Fibroblast of the aortic adventitia (primary cell): ENCODE measurements at places on chromosomes 16 and 17. TPM values are rescaled to one million over a fixed set of nuclear protein-coding genes. Genes with fewer than 3 reads are reported as not detected.

SLC52A1 gene
- total RNA-seq, result 0.09 and 0.25 TPM in 2 replicates

RAB11FIP4 gene
- 0.09 and 0.74 TPM in 2 replicates for total RNA-seq

HS3ST3B1 gene
- total RNA-seq, result 2.3 and 9.1 TPM in 2 replicates

FBXL16 gene
- under 0.01 TPM in 1 of 2 replicates, not detected in the other for total RNA-seq

PRSS36 gene
- total RNA-seq, result 1.1 and 3.8 TPM in 2 replicates

CRYM gene
- 2.0 and 2.8 TPM in 2 replicates for total RNA-seq

HSD3B7 gene
- total RNA-seq, result 15.5 and 60.9 TPM in 2 replicates

TNS4 gene
- not detected in 2 replicates for total RNA-seq

ALOX15B gene
- total RNA-seq, result 0.57 TPM in 1 of 2 replicates, not detected in the other

MYH13 gene
- not detected in 2 replicates for total RNA-seq

ESRP2 gene
- 0.18 TPM in 1 of 2 replicates, not detected in the other for total RNA-seq

HID1 gene
- 0.33 and 0.90 TPM in 2 replicates for total RNA-seq

ACSM2A gene
- total RNA-seq, result not detected in 2 replicates

TMED6 gene
- total RNA-seq, result 0.36 TPM in 1 of 2 replicates, not detected in the other

CBX4 gene
- 8.3 and 12.8 TPM in 2 replicates for total RNA-seq

CRISPLD2 gene
- total RNA-seq, result 0.99 and 29.3 TPM in 2 replicates

RNF157 gene
- total RNA-seq, result 0.08 and 0.18 TPM in 2 replicates

CACNG5 gene
- not detected in 2 replicates for total RNA-seq

RHBDF1 gene
- total RNA-seq, result 39.4 and 66.8 TPM in 2 replicates

ST6GALNAC1 gene
- not detected in 2 replicates for total RNA-seq

PDPK1 gene
- total RNA-seq, result 27.9 and 29.9 TPM in 2 replicates

CNTNAP1 gene
- 32.0 and 41.5 TPM in 2 replicates for total RNA-seq

HSF5 gene
- 0.16 TPM in 1 of 2 replicates, not detected in the other for total RNA-seq

PRDM7 gene
- not detected in 2 replicates for total RNA-seq

ITGAL gene
- total RNA-seq, result not detected in 2 replicates

ANKRD13B gene
- 7.4 and 14.0 TPM in 2 replicates for total RNA-seq

KRT36 gene
- total RNA-seq, result not detected in 2 replicates

SPN gene
- total RNA-seq, result not detected in 2 replicates

KRTAP4-5 gene
- total RNA-seq, result not detected in 2 replicates

PFAS gene
- 22.1 and 37.0 TPM in 2 replicates for total RNA-seq

INCA1 gene
- 0.36 TPM in 1 of 2 replicates, not detected in the other for total RNA-seq

KCNAB3 gene
- total RNA-seq, result 1.3 TPM in 1 of 2 replicates, not detected in the other
